ENCODE measurements at places on chromosomes 1 and 21. TPM values are rescaled to one million over a fixed set of nuclear protein-coding genes. Genes with fewer than 3 reads are reported as not detected.

DNA sequence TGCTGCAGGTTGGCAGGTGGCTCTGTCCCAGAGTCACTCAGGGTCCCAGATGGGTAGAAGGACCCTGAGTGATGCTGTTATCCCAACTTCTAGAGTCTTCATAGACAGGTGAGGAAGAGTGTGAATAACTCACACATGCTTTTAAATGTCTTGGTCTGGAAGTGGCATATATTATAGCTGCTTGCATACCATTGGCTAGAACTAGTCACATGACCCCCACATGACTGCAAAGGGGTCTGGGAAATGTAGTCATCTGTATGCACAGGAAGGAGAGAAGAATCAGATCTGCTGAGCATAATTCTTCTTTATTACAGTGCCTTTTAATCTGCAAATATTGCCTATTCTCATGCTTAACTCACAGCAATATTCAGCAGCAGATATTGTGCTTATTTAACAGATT lies 28.2 kb upstream of the KLHDC7A start:
- DNase-seq, result no peak

The MYCL gene
- not detected for total RNA-seq

- DNase-seq, result no peak
These were observed 33.1 kb downstream of the TRIM67 start for GRCh38 chr1:231194843-231195516.

The GFI1 gene
- total RNA-seq, result 0.17 TPM

The SPATA21 gene
- total RNA-seq, result not detected

All from H4 (cell line).